ENCODE measurements at places on chromosomes 2 and 18.

GRCh38 chr2:42969231-42970150 lies 177.1 kb upstream of the HAAO start:
- no peak for DNase-seq

GRCh38 chr18:75898651-75899050 lies 471.1 kb upstream of the SMIM21 start:
- DNase-seq = no peak

DNA sequence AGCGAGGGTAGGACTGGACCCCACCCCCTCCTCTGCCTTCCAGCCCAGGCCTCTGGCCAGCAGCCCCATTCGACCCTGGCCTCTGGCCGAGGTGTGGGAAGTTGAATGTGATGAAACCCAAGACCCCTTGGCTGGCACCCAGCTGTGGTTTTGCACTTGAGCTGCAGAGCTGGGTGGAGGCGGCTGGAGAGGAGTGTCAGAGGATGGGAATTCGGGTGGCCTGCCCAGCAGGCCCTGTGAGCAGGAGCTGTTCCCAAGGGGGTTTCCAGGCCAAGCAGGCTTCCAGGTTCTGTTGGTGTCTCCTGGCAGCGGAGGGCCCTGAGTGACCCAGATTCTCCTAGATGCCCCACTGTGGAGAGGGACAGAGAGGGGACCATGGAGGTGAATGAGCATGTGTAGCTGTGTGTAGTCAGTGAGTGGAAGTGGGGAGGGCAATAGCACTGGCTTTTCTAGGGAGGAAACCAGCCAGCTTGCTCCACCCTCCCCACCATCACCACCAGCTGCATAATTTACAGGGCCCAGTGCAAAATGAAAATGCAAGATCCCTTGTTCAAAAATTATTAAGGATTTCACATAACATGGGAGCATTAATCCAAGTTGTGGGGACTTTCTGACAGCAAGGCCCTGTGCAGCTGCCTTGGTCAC lies 172.2 kb upstream of the HAAO start:
- no peak for DNase-seq

DNA sequence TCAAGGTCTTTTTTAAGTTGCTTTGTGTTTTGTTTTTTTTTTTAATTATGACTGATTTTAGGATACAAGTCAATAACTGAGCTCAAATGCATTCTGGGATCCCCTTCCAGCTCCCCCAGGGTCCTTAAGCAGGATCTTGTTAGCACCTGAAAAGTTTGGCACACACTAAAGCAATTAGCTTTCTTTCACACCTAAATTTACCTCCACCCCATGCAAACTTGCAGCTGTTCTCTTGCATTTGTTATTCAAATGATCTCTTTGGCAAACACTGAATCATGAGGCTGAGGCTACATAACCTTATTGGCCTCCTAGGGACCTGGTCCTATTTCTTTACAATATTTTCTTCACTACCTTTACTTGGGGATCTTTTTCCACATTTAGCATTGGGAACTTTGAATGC lies 2026.1 kb upstream of the CELF4 start:
- no peak for DNase-seq

DNA sequence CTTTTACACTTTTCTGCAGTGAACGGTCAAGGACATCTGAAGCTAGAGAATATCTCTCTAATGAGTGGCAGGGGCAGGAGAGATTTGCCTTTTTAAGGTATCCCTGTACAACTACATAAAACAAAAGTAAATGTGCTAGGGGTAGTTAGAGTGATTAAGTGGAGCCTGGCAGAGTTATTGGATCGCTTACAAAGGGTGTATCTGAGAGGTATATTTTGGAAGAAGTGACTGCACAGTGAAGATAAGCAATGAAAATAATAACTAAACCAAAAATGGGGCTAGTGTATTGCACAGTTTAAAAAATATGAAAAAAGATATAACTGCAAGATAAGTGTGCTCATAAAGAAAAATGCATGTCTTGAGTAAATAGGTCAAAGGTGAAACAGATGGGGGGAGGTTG lies 193.5 kb upstream of the EPC2 start:
- DNase-seq = no peak

DNA sequence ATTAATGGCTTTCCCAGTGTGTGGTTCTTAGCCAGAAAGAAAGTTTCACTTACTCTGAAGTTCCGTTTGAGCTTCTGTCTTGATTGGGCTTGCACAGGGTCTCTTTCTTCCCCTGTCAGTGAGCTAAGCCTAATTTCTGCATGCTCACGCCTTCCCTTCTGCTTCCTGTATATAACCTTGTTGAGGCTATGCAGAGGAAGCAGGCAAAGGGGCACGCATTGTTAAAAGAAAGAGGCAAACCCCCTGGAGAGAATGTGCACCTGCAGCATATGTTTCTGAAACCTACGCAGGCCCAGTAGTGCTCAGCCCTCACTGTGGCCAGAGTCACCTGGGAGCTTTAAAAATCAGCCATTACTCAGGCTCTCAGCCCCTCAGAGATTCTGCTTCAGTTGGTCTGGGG lies 14.5 kb upstream of the PLA2R1 start:
- no peak for DNase-seq

- no peak for DNase-seq
These were observed 324.2 kb downstream of the LNPK start for GRCh38 chr2:175677880-175678279.

DNA sequence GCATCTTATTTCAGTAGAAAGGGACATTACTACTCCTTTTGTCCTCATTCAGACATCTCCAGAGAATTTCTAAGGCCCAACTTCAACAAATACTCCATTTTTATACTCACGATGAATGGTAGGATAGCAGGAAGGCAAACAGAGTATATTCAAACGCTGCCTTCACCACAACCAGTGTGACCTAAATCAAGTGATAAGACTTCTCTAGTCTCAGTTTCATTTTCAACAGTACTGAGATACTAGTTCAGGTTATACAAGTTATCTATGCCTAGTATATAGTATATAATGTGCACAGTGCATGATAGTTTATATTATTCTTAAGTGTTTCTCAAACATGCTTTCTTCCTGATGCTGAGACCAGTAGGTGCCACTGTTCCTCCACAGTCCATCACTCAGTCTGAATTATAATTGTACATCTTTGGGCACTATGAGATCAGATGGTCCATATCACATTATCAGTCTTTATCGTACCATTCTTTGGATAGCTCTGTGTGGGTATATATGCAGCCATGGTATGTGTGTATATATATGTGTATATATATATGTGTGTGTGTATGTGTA lies 66.3 kb upstream of the RPE start:
- DNase-seq = no peak

DNA sequence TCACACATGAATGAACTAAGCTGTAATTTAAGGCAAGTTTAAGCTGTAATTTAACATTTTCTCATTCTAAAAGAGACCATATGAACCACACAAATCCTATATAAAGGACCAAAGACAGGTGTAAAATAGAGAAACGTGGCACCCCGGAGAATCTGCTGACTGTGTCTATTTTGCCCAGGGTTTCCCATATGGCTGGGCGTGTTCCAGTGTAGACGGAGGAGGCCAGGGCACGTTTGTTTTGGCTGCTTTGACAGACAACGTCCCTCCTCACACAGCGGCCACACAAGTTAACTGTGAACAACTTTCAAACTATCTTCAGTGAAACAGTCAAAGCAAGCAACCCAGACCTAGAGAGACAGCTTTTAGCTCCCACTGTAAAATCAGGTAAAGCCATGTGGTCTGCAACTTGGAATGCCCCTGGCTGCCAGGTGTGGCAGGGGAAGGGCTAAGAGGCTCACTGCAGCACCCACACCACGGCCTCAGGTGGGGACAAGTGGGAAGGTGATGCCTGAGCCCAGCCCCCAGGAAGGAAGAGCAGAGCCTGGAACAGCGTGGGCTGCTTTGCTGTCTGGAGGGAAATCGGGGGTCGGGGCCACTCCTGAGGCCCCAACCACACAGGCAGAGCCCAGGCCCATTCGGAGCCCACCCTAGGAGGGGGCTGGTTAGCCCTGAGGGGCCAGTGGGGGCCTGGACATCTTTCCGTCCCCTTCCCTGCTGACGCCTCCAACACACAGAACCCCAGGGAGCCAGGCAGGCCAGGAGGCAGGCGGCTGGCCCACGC lies 40.7 kb downstream of the SLC66A2 start:
- no peak for DNase-seq

DNA sequence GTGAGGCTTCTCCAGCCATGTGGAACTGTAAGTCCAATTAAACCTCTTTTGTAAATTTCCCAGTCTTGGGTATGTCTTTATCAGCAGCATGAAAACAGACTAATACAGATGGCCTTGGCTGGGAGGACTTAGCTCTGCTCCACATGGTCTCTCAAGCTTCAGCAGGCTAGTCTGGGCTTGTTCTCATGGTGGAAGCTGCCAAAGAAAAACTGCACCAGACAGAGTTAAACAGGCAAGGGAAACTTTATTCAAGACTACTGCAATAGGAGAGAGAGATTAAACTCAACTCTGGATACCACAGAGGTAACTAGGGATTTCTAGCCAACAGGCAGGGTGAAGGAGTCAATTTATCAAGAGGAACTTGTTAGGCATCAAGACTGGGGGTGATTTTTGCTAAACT lies 142.1 kb downstream of the CABLES1 start:
- DNase-seq = no peak

DNA sequence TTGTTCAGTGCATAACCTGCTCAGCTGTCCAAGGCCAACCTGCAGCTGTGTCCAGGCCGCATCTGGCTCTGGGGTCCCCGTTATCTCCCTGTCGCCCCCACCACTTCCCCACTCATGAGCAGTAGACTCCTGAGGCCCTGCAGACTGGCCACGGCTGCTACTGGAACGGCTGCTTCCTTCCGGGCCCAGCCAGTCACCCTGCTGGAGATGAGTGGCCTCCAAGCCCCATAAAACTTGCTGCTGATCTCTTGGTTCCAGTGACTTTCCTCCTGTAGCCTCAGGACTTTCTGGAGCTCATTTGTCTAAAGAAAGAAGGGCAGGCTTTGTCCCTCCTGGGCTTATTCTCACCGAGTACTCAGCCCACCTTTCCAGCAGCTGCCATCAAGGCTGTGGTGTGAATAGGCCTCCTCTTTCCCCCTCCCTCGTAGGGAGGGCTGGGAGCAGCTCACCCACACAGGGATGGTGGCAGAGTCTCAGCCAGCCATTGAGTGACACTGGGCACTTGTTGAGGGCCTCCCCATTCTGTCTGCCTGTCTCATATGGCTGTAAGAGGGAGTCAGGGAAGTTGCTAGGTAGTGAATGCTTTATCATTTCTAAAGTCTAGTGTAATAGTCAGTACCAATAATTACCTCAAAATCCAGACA lies 257.3 kb downstream of the MYCN start:
- DNase-seq = no peak

GRCh38 chr2:195406886-195407603 lies 250.0 kb upstream of the SLC39A10 start:
- no peak for DNase-seq

- no peak for DNase-seq
These were observed 412.9 kb upstream of the SALL3 start for GRCh38 chr18:78566720-78567119.

DNA sequence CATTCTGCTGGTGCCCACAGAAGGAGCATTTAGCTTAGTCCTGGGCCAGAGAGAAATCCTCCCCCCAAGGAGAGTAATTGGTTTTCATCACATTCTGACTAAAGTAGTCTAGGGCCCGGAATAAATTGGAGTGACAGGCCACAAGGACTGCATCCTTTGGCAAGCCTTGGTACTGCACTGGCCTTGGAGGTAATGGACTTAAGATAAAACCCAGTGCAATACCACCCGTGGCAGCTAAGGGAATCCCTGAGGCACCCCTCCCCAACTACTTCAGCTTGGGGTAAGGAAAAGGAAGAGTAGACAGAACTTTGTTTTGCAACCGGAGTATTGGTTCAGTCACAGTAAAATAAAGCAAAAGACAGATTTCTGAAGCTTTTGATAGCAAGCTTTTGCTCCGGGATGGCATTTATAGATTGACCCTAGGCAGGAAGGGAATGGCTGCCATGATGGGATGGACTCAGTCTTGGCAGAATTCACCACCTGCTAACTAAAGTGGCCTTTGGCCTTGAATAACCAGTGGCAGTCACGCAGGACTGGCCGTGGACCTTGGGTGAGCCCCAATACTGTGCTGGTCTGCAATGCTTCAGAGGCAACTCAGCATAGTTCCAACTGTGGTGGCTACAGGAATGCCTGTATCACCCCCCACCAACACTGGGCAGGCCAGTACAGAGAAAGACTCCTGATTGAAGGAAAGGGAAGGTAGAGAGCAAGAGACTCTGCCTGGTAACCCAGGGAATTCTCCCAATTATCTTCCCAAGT lies 14.1 kb downstream of the ORC4 start:
- DNase-seq = no peak

GRCh38 chr2:120368086-120368485 lies 22.1 kb downstream of the INHBB start:
- no peak for DNase-seq

DNA sequence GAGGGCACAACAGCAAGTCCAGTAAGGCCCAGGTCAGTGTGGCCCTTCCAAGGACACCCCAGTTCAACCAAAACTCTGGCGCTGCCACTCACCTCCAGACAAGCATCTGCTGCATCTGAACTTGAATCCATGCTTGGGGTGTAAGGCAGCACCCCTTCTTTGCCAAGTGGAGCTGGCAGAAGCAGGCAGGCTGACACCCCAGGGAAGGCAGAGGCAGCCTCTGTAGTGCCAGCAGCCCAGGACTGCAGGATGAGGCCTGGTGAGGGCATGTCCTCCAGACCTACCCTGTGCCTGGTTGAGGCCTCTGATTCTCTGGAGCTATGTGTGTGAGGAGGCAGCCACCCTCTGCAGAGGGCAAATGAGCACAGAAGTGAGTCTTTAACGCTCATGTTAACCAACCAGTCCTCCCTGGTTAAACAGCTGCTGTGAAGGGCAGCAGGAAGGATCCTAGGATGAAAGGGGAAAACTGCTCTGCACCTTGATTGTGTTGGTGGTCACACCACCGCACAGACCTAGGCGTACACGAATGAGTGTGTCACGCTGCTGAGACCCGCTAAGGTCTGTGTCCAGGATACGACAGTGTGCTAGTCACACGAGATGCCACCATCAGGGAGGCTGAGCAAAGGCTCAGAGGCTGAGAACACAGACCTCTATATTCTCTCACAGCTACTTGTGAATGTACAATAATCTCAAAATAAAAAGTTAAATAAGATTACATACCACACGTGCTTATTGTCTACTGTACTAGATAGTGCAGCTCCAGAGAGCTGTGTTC lies 2.2 kb downstream of the PARD6G start:
- DNase-seq = no peak

GRCh38 chr2:21276163-21276562 lies 152.4 kb downstream of the TDRD15 start:
- no peak for DNase-seq

DNA sequence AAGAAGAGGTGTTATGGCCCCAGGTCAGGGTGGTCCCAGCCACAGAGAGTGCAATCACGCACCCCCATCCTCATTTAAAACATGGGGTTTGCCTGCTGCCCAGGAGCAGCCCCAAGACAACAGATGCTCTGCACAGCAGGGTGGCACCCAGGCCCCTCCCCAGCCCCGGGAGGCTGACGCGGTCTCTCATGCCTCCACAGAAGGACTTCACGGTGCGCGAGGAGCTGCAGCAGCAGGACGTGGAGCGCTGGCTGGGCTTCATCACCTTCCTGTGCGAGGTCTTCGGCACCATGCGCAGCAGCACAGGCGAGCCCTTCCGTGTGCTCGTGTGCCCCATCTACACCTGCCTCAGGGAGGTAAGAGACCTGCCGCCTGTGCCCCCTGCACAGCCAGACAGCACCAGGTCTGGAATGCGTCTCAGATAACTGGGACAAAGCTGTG lies 133.7 kb downstream of the SMAD7 start:
- DNase-seq = no peak

Measured in NK-92 treated with Interleukin-12 subunit alpha and Interleukin-12 subunit beta, amount 100 ng/mL, for 24 hours (cell line).